ENCODE measurements at places on chromosomes 7 and 10. TPM values are rescaled to one million over a fixed set of nuclear protein-coding genes. Genes with fewer than 3 reads are reported as not detected.

- no peak for DNase-seq
Observed at GRCh38 chr10:118827466-118828155, 72.8 kb upstream of the CACUL1 start.

- DNase-seq: no peak
Observed at GRCh38 chr10:4067931-4068561, 283.0 kb upstream of the KLF6 start.

DNA sequence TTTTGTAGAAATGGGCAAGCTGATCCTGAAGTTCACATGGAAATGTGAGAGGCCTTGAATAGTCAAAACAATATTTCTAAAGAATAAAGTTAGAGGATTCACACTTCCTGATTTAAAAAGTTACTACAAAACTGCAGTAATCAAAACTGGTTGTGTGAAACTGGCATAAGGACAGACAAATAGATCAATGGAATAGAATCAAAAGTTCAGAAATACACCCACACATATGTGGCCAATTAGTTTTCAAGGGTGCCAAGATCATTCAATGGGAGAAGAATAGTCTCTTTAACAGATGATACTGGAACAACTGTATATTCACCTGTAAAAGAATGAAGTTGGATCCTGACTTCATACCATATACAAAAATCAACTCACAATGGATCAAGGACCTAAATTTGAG, 27.7 kb downstream of the DNAJC9 start:
- DNase-seq: no peak

DNA sequence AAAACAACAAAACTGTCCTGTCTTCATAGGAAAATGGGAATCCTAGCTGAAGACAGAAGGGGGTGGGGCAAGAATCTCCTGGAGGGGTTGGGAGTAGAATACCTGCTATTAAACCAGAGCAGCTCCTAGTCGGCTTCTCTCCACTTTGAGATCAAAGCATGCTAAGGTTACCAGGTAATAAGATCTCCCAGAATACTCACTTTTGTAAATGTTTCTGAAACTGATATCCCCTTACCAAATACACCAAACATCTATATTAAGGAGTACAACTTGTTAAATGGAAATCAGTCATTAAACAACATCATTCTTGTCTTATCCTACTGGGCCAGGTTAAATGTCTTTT, 29.5 kb upstream of the DAGLB start:
- DNase-seq: no peak

DNA sequence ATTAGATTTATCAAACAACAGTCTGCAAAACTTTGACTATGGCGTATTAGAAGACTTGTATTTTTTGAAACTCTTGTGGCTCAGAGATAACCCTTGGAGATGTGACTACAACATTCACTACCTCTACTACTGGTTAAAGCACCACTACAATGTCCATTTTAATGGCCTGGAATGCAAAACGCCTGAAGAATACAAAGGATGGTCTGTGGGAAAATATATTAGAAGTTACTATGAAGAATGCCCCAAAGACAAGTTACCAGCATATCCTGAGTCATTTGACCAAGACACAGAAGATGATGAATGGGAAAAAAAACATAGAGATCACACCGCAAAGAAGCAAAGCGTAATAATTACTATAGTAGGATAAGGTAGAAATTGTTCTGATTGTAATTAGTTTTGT, 31.4 kb downstream of the LRRC17 start:
- no peak for DNase-seq

- no peak for DNase-seq
Observed at GRCh38 chr7:69922026-69922803, 323.9 kb downstream of the AUTS2 start.

GRCh38 chr10:50314169-50315071, 63.1 kb upstream of the ASAH2 start:
- DNase-seq: no peak

GRCh38 chr7:98681511-98681910, 64.4 kb downstream of the NPTX2 start:
- no peak for DNase-seq

DNA sequence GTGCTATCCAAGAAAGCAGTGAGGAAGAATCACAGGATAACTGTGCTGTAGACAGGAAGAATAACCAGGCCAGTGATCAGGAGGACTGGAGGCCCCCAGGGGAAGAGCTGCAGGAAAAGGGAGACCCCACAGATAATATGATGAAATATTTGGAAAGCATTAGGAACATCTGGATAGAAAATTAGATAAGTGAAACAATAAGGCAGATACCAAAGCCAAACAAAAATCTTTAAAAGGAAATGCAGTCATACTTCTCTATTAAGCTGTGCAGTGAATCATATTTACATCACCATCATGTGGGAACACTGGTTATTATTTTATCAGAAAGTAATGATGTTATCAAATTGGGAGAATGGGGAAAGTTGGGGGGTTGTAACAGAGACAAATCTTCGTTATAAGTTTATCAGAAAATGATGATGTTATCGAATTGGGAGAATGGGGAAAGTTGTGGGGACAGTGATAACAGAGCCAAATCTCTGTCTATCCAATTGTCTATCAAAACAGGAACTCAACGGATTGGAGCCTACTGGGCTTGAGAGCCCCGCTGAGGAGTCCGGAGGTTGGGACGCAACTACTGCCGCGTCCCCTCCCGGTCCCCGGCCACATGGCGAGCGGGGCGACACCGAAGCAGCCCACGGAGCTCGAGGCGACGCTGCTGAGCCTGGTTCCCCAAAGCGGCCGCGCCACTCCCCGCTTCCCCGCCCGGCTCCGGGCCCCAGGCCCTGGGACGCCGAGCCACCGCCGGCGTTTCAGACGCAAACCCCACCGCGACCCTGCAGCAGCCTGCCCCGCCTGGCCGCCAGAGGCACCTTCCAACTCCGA, 14.0 kb upstream of the RALA start:
- DNase-seq: peak; percentile 30

- no peak for DNase-seq
Observed at GRCh38 chr10:30705625-30706149, 76.1 kb upstream of the LYZL2 start.

OR2A42 gene
- total RNA-seq: not detected

FOXI2 gene
- not detected for total RNA-seq

GRID2IP gene
- 0.30 TPM for total RNA-seq

SGCE gene
- total RNA-seq: 0.31 TPM
